ENCODE measurements at places on chromosomes 5 and 9.

DNA sequence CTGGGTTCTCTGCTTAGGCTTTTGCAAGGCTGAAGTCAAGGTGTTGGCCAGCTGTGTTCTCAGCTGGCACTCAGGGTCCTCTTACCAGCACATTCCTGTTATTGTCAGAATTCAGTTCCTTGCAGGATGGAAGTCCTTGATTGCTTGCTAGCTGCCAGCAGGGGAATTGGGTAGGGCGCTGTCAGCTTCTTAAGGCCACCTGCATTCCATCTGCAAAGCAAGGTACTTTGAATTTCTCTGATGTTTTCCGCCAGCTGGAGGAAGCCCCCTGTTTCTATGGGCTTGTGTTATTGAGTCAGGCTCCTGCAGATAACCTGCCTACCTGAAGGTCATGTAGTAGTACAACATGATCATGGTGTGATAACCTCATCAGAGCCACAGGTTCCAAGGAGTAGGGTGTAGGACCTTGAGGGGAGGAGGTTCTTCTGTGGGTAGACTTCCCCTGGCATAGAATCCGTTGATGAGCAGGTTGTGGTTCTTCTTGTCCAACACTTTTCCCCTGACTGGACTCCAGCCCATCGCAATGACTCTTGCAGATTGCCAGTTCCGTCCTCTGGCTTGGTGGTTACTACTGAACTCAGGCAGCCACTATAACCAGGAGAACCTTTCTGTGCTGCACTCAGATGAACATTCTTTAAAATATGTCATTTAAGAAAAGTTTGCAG, 6.8 kb downstream of the TENT4A start:
- no peak for DNase-seq

DNA sequence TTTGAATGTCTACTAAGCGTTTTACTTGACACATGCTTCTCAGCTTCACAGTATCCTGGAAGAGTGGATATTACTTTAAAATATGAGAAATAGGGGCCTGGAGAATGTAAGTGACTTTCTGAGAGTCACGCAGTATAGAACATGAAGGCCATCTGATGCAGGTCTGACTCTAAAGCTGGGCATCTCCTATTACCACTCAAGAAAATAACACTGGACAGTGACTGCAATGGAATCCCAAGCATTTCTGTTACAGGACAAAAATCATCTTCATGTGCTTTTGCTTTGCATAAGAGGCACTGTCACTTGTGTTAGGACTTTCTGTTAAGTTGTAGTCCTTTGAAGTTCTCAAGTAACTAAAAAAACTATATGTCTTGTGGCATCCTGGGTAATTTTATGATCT, 335.5 kb downstream of the FBXL7 start:
- DNase-seq, result no peak

GRCh38 chr5:96648023-96648422, 14.2 kb upstream of the CAST start:
- no peak for DNase-seq

DNA sequence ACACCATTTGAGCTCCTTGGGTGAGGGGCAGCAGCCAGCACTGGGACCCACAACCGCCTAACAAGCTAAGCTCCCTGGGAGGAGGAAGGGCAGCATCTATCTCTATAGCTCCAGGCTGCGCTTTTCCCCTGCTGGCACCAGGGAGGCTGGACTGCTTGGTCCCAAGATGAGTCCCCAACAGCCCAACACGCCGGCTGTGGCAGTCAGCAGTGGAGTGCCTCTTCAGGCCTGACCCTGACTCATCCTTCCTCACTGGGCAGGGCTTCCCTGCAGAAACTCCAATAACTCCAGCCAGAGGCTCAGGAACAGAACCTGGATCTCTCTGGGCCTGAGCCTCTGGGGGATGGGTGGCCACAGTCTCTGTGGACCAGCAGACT, 113.7 kb upstream of the ADAMTS16 start:
- no peak for DNase-seq

GRCh38 chr5:66223637-66224036, 79.5 kb downstream of the SREK1 start:
- no peak for DNase-seq

GRCh38 chr5:128062172-128062746, 21.3 kb upstream of the SLC12A2 start:
- no peak for DNase-seq

- no peak for DNase-seq
These were observed 53.4 kb downstream of the COL23A1 start for GRCh38 chr5:178536541-178537466.

GRCh38 chr5:32753051-32753450, 41.9 kb downstream of the NPR3 start:
- DNase-seq, result no peak

DNA sequence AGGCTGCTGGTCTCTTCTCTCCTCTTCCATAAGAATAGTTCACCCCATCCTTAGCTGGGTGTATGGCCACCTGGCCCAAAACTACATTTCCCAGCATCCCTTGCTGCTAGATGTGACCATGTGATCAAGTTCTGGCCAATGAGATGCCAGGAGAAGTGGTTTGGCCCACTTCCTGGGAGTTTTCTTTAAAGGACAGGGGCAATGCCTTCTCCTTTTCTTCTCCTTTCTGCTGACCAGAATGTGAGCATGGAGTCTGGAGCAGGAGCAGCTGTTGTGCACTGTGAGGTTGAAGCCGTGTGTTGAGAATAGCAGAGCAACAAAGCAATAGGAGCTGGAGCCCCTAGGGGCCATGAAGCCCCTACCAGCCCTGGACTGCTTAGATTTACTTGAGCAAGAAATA, 36.8 kb downstream of the C9orf50 start:
- DNase-seq, result peak; percentile 44

DNA sequence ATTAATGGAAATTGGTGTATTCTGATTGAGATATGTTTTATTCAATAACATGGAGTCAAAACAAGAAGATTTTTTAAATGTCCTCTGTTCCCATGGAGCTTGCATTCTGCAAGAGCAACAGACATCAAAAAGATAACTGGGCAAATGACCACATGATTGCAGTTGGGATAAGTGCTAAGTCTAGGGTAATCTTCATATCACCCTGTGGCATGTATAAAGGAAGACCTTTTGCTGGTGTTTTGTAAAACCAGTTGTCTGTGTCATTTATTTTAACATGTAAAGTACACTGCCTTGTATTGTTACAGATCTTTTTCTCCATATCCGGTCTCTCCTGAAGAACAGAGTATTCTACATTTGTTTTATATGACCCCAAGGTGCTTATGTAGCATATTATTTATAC, 44.0 kb downstream of the PTCD2 start:
- DNase-seq, result no peak

GRCh38 chr9:95585824-95586223, 69.1 kb upstream of the PTCH1 start:
- DNase-seq, result no peak

DNA sequence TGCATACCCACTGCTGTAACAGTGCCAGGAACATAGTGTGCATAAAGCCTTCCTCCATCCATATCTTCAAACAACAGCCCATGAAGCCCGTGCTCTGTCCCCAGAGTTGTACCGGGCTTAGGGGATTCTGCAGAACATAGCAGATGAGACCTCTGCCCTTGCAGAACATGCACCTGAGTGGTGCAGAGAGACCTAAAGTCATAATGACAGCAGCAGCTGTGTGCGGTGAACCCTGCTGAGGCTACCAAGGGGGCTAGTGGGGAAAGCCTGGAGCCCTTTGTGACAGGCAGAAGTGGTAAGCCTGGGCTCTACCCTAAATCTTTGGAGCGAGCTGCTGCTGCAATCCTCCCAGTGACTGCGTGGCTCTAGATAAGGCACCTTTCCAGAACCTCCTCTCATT, 32.2 kb upstream of the BRD3 start:
- DNase-seq, result no peak

DNA sequence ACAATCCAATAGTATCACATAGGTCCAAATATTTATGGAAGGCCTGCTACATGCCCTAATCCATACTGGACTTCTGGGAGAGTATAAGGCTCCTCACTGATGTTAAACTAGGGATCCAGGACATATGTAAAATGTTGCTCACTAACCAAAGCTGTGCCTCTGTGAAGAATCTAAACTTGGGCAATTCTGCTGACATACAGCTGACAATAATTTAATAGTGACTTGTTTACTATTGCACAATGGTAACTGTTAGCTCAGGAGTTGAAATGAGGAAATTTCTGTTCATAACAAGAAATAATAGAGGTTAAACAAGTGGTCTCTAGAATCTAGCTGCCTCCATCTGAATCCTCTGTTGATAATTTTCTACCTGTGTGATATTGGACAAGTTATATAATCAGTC, 14.9 kb upstream of the CTXN3 start:
- DNase-seq, result no peak

DNA sequence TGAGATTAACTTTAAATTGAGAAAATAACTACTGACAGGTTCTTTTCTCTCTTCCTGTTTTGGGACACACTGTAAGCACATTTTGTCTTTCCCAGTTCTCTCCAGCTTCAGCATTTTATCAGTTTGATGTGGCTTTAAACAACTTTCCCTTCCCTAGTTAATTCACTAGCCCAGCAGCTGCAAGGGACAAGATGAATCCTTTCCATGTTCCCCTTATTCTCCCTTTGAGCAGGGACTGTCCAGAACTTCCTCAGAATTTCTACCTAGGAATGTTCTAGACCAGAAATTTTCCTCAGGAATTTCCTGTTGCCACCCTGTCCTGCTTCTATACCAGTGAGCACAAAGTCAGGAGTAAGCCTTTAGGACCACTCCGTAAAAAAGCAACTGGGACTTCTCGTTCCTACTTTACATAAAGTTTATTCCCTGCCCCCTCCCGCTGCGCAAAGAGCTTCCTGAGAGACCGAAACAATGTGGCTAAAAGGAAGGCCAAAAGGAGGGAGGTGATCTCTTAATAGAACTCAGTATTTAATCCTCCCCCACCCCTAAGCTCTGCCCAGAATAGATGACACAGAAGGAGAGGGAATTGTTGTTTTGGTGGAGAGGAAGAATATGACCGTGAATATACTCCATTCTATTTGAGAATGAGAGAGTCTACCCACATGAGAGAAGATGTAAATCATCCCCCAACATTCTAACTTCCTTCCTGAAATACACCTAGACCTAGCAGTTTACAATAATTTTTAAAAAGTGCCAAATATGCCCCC, 61.9 kb downstream of the GLIS3 start:
- no peak for DNase-seq

DNA sequence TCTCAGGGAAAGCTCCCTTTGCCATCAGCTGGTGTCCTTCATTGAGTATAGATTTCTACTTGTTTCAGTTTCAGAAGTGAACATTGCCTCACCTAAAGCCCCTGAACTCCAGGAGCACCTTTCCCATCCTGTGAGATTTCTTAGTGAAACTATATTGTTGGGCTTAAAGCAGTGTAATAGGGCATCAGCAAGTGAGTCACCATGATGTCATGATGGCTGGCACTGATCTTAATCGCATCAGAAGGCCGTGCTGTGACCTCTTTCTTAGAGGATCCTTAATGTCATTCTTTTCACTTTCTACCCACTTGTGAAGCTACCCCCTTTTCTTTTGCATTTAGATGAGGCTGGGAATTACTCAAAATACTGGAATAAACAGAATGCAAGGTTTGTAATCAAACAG, 401.3 kb downstream of the MTRR start:
- no peak for DNase-seq

- DNase-seq, result no peak
These were observed 75.8 kb downstream of the POU5F2 start for GRCh38 chr5:93665648-93666047.

- DNase-seq, result no peak
These were observed 77.8 kb upstream of the RAPGEF1 start for GRCh38 chr9:131817627-131818026.

DNA sequence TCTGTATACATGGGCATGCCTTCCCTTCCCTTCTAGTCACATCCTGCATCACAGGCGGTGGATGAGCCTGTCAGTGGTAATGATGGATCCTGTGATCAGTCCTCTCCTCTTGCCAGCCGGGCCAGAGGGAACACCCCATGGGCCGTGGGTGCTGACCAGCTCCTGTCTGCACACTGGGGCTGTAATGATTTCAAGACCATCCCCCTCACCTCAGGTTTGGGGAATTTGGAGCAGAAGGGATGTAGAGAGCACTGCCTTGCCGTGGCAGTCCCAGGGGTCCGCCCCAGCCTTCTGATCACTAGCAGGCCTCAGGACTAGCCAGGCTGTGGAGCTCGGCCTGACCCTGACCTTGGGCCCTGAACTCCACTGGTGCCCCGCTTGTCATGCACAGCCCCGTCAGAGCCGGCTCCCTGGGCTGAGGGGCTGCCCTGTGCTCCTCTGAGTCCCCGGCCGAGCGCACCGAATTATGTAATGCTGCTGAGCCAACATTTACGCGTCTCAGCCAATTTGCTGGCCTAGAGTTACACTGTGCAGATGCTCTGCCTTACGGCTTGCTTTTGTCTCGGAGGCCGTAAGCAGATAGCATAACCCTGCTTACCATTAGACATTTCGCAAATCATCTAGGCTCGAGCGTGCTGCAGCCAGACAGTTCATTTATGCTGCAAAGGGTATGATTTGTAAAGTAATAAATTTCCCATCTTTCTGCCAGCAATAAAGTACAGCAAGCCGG, 155.3 kb downstream of the MACROH2A1 start:
- no peak for DNase-seq

GRCh38 chr9:68981789-68982188, 32.1 kb downstream of the PRKACG start:
- DNase-seq, result no peak

GRCh38 chr5:56638768-56639238, 176.5 kb upstream of the MAP3K1 start:
- no peak for DNase-seq

DNA sequence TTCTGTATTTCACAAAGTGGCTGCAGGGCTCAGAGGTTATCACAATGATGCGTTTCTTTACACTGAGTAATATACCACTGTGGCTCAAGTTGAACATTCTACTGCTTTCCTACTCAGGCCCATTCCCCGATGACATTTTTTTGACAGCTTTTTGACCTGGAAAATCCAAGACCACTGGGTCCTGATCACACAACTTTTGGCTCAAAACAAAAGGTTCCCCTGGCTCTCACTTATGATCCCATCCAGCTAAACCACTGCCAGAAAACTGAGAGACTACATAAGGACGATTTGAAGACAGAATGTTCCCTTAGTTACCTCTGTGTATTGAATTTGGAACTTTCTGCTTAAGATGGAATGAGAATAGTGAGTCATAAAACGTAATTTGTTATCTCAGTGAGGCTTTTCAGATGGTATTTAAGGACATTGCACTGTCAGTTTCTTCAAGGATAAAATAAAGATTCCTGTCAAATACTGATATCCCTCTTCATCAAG, 78.0 kb upstream of the FBXL7 start:
- no peak for DNase-seq

GRCh38 chr9:127980706-127981558, at the start of gene EEIG1:
Gene EEIG1 (minus strand): TSS chr9:127980989. CDS start chr9:127980137, 852 bp downstream.
- DNase-seq, result peak; percentile 99

DNA sequence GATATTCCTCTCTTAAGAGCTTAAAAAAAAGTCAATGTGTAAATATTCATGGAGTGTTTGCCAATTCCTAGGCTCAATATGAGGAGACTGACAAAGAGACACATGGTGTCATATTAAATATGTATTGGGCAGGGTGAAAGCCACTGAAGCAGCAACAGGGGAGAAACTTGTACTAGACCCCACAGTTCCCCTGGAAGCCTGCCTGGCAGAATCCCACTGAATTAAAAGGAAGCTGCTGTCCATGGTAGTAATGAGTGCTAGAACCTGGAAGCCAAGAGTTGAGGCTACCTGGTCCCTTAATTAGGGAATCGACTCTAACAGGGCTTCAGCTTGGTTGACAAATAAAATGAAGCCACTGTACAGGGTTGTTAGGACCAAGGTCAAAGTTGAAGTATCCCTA, 129.4 kb upstream of the GPR151 start:
- DNase-seq, result no peak
